Stimulated activated naive B cell treated with anti-CD40 and anti-IgM and Interleukin-4, amounts not matched to agents 10 μg/mL and 1 μg/mL and 100 μg/mL, for 72 hours (primary cell): ENCODE measurements at places on chromosomes 5 and 9.

DNA sequence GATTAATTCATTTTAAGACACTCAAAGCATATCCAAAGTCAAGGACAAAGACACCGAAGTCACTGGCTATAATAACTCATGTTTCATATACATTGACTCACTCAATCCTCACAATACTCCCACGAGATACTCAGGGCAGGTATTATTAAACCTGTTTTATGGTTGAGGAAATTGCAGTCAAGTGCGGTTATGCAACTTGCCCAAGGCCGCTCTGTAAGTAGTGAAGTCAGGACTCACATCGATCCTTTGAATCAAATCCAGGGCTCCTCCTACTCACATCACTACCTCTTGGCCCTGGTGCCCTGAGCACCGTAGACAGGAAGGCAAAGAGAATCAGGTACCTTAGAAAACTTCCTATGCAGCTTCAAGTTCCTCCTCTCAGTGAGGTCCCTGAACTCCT lies 87.8 kb upstream of the APC start:
- no peak overlapping the region for H3K4me3 ChIP-seq
- no peak for DNase-seq
- peaks cover 18% of the 10 kb centered on the region for H3K27me3 ChIP-seq
- no peak overlapping the region for H3K27ac ChIP-seq
- H3K36me3 ChIP-seq: no peaks in the 10 kb centered on the region

DNA sequence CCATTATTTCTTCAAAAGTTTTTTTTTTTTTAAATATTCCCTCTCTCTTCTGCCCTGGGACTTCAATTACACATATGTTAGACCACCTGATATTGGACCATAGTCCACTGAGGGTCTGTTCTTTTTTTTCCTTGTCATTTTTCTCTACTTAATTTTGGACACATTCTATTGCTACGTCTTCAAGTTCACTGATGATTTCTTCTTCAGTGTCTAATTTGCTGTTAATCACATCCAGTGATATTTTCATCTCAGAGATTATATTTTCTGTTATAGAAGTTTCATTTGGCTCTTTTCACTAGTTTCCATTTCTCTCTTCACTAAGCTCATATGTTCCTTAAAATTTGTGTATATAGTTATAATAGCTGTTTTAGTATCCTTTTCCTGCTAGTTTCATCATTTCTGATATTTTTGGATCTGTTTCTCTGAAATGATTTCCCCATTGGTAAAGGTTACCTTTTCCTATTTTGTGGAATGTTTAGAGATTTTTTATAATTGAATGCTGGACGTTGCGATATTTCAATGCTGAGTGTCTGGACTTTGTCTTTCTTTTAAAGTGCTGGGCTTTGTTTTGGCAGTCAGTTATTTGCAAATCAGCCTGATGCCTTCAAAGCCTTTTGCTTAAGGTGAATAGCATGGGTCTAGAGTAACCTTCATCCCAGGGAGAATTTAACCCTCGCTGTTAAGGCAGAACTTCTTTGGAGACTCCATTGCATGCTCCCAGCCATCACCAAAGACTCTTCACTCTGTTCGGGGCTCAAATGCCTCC lies 111.8 kb downstream of the TTLL11 start:
- peaks cover 11% of the 10 kb centered on the region for H3K36me3 ChIP-seq
- no peaks in the 10 kb centered on the region for H3K4me1 ChIP-seq
- no peak overlapping the region for H3K4me3 ChIP-seq
- no peak for DNase-seq
- no peak overlapping the region for H3K27ac ChIP-seq

DNA sequence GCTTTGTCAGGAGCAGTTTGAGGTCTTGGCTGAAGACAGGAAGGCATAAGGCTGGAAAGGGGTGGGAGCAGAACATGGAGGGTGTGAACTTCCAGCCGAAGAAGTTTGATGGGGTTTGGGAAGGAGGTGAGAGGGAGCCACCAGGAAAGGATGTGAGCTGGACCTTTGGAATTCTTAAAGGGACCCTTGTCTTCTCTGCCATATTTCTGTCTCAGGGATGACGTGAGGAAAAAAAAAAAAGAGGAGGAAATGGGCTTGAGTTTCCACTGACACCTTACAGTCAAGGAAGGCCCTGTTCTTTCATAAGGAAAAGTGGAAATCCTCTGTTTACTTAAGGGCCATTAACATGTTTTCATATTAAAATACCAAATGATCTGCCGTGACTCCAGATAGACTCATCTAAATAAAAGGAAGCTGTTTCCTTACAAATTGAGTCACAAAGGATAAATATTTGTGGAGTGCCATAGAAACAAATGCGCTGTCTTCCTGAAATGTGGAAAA lies 132.1 kb downstream of the PALM2AKAP2 start:
- H3K27ac ChIP-seq: no peak overlapping the region
- no peak for DNase-seq
- no peak overlapping the region for H3K4me3 ChIP-seq
- H3K4me1 ChIP-seq: peaks cover 34% of the 10 kb centered on the region
- H3K36me3 ChIP-seq: peaks cover 5% of the 10 kb centered on the region
- no peaks in the 10 kb centered on the region for H3K27me3 ChIP-seq

DNA sequence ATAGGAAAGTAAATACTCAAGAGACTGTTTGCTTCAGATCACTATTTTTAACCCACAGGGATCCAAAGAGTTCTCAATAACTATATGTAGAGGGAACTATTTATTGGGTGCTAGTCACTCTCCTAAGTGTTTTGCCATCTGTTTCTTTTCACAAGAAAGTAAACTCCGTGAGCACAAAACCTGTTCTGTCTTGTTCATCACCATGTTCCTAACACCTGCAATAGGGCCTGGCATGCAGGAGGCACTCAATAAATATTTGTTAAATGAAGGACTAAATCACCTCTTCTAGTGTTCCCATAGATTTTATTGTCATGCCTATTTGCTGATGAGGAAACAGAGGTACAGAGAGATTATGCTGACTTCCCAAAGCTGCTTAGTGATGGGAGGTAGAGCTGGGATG lies 118.2 kb downstream of the VCAN start:
- H3K36me3 ChIP-seq: no peaks in the 10 kb centered on the region
- H3K27ac ChIP-seq: no peak overlapping the region
- H3K4me1 ChIP-seq: no peaks in the 10 kb centered on the region
- H3K4me3 ChIP-seq: no peak overlapping the region
- no peaks in the 10 kb centered on the region for H3K27me3 ChIP-seq
- DNase-seq: no peak

GRCh38 chr5:170522211-170523141 lies 18.7 kb downstream of the KCNIP1 start:
- H3K36me3 ChIP-seq: no peaks in the 10 kb centered on the region
- no peaks in the 10 kb centered on the region for H3K4me1 ChIP-seq
- no peak overlapping the region for H3K27ac ChIP-seq
- no peak overlapping the region for H3K4me3 ChIP-seq
- H3K27me3 ChIP-seq: peaks cover 11% of the 10 kb centered on the region

GRCh38 chr5:54098267-54098666 lies 212.1 kb downstream of the ARL15 start:
- no peaks in the 10 kb centered on the region for H3K27me3 ChIP-seq
- no peak for DNase-seq
- no peak overlapping the region for H3K27ac ChIP-seq
- H3K36me3 ChIP-seq: peaks cover 2% of the 10 kb centered on the region

GRCh38 chr9:125603478-125604021 lies 103.5 kb downstream of the MAPKAP1 start:
- H3K27me3 ChIP-seq: no peaks in the 10 kb centered on the region
- no peak overlapping the region for H3K4me3 ChIP-seq
- peaks cover 34% of the 10 kb centered on the region for H3K4me1 ChIP-seq
- H3K36me3 ChIP-seq: peaks cover 13% of the 10 kb centered on the region
- DNase-seq: no peak
- no peak overlapping the region for H3K27ac ChIP-seq

GRCh38 chr9:18437315-18438201 lies 36.4 kb upstream of the ADAMTSL1 start:
- no peaks in the 10 kb centered on the region for H3K4me1 ChIP-seq
- no peak overlapping the region for H3K27ac ChIP-seq
- no peak for DNase-seq
- peaks cover 29% of the 10 kb centered on the region for H3K27me3 ChIP-seq
